ENCODE measurements at places on chromosomes 7 and 10.

GRCh38 chr7:94394437-94395140, at the start of gene COL1A2:
TSS of gene COL1A2 (plus strand) at chr7:94394895. CDS start at chr7:94395032, 137 bp downstream.
- DNase-seq: no peak

DNA sequence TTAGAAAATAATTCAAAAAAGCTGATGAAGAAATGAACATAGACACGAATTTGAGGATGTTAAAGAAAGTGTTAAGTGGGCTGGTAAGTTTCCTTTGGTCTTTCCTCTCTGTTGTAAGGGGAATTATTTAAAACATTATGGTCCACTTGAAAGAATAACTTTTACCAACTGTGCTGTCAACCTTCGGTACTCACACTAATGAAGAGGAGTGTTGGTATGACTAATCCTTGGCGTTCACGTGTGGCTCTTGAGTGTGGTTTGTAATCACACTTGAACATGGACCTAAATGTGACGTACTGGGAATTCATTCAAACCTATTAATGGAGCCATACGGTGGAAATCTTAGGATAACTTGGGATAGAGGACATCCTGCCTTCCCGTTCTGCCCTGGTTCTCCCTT, 41.3 kb downstream of the TBXAS1 start:
- no peak for DNase-seq

DNA sequence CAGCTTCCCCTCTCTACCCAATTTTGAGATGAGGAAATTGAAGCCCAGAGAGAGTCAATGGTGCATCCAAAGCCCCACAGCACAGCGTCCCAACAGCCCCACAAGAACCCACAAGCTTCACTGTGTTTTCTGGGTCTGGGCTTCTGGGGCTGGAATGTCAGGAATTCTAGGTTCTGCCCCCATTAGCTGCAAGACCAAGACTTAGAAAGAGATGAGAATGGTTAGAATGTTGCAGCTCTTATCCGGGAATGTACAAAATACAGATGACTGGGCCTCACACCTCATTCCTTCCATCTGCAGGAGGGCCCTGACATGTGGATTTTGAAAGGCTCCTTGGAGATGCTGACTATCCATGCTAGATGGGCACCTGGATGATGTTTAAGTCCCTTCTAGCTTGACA, 6.0 kb upstream of the SGPL1 start:
- no peak for DNase-seq

DNA sequence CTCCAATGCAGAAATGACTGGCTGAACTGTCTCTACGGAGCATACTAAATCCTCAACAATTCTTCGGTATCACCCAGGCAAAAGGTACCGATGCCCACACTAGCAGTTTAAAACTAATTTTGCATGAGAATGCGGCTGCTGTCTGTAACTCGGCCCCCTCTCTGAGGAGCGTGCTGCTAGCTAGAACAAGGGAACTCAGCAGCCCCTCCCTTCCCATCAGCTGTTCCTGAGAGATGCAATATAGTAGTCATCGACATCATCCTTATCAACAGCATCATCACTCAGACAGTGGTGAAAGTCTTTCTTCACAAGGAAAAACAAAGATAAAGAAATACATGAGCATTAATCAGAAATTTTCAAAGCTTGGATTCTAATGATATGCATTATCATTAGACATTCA, 189.1 kb upstream of the FRMD4A start:
- no peak for DNase-seq

- DNase-seq: no peak
Measured at GRCh38 chr7:41294556-41295454, 408.1 kb downstream of the INHBA start.

- no peak for DNase-seq
Measured at GRCh38 chr10:103104721-103105120, 88.4 kb downstream of the NT5C2 start.

- no peak for DNase-seq
Measured at GRCh38 chr7:136964347-136964746, 95.9 kb downstream of the CHRM2 start.

DNA sequence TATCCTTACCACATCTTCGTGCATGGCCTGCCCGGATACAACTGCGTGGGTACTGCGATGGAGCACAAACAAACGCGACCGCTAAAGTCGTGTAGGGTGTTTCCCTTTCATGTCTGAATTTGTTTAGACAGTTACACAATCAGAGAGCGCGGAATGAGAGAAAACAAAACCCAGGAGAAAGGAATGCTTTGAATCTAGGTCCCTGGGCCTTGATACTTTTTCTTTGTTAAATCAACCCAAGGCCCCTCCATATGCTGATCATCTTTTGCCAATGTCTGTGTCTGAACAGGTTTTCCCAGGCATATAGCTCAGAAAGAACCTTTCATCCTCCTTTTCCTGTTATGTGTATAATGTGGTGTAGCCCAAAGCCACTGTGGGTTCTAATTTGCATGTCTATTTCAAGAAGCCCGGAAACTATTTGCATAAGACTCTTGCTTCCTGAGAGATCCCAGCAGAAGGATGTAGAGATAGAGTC, 145.8 kb downstream of the FRMD4A start:
- peak; percentile 69 for DNase-seq

DNA sequence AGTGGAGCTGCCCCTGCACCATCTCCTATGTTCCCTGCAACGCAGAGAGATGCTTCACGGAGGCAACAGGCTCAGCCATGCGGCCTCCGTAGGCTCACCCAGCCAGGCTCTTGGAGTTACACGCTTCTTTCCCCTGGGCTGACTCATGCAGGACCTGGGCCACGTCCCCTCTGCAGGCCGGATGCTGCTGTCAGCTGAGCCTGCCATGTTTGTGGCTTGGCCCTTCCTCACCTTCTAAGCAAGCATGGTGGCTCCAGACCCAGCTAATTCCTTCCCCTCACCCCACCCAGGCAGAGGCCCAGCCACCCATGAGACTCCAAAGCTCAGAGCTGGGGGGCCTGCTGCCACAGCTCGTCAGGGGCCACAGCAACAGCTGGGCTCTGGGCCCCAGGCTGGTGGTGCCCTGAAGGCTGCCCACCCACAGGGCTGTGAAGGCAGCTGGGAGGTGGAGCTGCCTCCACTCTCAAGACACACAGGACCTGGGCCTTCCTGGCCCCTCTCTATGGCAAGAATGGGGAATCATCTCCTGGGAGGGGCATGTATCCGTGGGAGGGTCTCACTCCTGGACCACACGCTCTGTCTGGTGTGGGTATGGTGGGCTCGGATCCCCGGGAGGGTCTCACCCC, 219.6 kb downstream of the ELFN1 start:
- DNase-seq: no peak

DNA sequence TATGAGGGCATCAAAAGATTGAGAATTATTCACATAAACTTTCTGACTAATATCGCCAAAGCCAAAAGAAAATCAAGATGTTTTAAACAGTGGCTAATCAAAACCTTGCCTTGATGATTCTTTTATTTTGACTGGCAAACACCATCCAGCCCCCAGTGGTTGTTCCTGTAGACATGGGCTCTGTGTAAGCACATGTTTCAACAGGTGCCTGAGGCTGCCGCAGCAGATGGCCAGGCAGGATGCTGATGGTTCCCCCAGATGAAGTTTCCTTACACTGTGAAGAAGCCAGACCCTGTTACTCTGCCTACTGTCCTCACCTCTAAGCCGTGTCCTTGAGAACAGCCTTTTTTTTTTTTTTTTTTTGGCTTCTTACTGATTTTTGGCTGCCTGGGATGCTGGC, 146.5 kb downstream of the RAB11FIP2 start:
- no peak for DNase-seq

DNA sequence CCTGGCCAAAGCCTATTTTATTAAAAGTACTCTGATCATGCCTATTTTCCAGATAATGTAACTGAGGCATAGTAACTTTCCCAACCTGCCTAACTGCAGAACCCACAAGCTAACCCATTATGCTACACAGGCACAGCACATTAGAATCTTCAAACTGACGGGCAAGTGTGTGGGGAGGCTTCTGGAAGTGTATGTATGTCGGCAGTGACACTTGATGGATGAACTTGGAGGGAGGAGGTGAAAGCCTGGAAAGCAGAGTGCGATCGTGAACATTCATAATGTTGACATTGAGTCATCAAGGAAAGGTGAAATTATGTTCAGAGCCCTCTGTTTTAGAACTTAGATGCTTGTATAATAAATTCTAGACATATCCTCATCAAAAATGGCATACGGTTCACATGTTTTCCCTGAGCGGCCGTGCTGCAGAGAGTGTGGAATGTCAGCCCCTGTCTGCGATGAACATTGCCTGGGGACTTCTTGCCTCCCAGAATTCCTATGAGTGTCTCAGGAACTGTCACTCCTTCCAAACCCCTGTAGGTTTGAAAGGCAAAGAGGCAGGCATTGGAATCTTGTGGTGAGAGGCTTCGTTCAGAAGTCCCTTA, 102.4 kb downstream of the SLIT1 start:
- no peak for DNase-seq

- no peak for DNase-seq
Measured at GRCh38 chr7:116938678-116939077, 14.6 kb upstream of the ST7 start.

- DNase-seq: no peak
Measured at GRCh38 chr7:31071645-31072029, 19.5 kb downstream of the ADCYAP1R1 start.

GRCh38 chr7:54921116-54921515, 97.7 kb upstream of the EGFR start:
- no peak for DNase-seq

DNA sequence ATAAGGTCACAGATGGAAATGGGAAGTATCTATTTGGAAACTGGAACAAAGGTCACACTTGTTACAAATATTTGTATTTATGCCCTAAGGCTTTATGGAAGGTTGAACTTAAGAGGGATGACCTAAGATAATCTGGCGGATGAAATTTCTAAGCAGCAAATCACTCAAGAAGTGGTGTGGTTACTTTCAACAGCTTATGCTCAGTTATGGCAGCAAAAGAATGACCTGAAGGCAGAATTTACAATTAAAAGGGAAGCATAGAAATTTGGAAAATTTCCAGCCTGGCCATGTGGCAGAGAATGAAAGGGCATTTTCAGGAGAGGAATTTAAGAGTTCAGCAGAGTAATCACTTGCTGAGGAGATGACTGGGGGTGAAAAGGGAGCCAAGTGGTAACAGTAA, 95.8 kb upstream of the TNS3 start:
- no peak for DNase-seq

- no peak for DNase-seq
Measured at GRCh38 chr7:4307316-4308204, 374.5 kb upstream of the FOXK1 start.

DNA sequence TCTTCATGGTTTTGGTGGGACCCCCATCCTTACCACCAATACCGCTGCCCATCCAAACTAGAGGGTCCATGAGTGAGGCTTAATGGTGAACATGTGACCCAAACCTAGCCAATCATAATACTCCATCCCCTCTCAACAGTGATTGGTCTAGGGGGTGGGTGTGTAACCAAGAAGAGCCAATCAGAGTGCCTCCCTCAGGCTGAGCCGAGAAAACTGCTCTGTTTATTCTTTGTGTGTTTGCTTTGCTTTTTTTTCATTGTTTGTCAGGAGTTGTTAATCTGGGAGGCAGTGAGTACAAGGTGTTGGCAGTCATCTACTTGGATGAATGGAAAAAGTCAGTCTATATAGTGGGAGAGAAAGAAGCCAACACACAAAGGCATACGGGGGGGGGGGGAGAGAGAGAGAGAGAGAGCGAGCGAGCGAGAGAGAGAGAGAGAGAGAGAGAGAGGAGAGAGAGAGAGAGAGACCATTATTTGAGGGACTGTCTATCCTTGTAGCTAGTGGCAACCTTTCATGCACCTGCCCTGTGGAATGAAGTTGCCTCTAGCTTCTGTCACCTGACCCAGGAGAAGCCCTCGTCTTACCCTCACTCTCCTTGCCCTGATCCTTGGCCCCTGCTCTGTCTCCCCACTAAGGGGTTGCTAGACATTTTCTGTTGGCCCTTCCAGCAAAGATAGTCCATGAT, 441.7 kb downstream of the TYW1 start:
- no peak for DNase-seq

GRCh38 chr7:85004402-85004801, 182.5 kb downstream of the SEMA3D start:
- DNase-seq: no peak

DNA sequence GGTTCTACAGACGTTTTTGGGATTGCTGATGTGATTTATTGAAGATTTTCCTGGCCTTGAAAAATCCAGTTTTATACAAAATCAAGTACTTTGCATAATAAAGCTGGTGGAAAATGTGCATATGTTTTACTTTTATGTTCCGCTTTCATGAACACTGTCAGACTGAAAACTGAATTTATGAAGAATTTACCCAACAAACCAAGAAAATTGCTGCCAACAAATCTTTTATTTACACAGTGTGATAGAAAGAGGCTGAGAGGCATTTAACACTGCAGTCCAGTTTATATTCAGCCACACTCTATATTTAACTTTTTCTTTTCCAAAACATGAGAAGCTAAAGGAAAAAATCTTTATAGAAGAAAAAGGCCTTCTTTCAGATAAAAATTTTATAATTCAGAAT, 35.4 kb upstream of the RSU1 start:
- DNase-seq: no peak

DNA sequence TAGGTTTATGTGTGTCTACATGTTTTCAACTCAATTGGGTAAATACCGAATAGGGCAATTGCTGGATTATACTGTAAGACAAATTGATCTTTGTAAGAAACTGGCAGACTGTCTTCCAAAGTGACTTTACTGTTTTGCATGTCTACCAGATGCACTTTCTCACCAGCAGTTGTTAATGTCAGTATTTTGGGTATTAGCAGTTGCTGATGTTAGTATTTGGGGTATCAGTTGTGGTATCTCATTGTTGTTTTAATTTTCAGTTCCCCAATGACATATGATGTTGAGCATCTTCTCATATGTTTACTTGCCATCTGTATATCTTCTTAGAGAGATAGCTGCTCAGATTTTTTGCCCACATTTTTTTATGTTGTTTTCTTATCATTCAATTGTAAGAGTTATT, 10.6 kb downstream of the PDE6C start:
- no peak for DNase-seq

- DNase-seq: no peak
Measured at GRCh38 chr10:69635428-69636272, 5.6 kb downstream of the FAM241B start.

- DNase-seq: no peak
Measured at GRCh38 chr10:95116869-95117269, 47.6 kb upstream of the CYP2C8 start.

DNA sequence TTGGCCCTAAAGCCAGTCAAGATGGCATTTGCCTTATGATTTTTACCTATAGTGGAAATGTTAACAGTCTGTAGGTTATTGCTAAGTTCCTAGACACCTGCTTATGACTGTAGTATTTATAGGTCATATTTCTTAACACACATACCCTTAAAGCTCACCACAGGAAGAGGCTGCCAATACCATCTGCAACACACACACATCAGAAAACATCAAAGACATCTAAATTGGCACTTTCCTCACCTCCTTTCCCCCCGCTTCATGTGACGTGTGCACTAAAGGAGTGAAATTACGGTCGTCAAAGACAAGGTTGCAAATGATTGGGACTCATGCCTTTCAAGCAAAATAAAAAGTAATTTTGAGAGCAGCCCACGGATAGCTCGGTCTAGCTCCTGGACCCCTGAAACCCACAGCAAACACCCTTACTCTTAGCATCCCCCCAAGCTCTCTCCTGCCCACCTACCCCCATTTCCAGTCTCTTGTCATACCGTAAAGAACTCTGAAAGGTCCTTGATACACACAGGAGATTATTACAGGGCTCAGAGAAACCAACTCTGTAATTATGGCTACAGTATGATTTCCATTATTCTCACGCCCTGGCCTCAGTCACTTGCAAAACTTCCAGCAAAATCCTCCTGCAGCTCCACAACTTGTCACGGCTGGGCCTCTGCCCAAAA, 90.5 kb downstream of the PLXNA4 start:
- DNase-seq: peak; percentile 84

All from CD8-positive, alpha-beta memory T cell (primary cell).